ENCODE measurements at places on chromosomes 5 and 9.
A peak's percentile ranks its signal among the peaks of the same experiment; 100 is the strongest.

DNA sequence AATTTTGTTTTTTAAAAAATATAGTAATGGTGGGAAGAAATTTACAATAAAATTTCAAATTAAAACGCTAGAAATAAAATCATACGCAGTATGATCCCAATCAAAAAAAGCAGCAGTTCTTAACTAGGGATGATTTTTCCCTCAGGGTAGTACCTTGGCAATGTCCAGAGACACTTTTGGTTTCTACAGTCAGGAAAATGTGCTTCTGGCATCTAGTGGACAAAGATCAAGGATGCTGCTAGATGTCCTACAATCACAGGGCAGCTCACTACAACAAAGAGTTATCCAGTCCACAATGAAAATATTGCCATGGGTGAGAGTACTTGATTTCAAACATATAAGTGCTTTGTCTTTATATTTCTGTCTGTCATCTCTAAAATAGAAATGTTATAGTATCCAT, 400.2 kb upstream of the SGCD start:
- DNase-seq: no peak

- DNase-seq: no peak
Measured at GRCh38 chr5:16554110-16554509, 62.7 kb downstream of the RETREG1 start.

DNA sequence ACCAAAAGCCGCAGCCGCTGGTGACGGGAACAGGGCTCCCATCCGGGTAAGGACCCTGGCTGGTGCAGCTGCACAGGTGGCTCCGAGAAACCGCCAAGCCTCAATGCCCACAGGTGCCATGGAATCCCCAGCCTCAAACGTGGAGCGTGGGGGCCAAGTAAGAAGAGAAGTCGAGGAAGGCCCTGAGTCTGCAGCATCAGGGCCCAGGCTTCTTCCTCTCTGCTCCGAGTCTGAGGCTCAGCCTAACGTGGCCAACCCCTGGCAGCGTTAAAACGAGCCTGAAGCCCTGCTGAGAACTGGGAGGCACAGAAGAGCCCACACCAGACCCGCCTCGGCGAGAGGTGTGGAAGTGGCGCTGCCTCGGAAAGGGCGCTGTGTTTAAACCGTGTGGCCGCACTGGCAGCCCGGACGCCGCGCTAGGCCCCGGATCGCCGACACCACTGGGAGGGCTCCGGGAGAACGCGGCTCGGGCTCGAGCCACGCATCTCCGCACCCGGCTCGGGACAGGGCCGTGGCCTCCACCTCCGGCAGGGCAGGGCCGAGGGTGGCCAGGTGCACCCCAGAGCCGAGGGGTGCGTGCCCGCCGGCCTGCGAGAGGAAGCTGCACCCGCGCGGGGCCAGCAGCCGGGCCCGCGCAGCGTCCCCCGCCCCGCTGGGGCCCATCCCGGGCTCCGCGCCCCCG, 730 bp downstream of the ZMYND19 start:
- no peak for DNase-seq

GRCh38 chr5:170070556-170071412, 34.9 kb upstream of the FOXI1 start:
- DNase-seq: peak; percentile 66

- no peak for DNase-seq
Measured at GRCh38 chr5:170141636-170142035, 35.9 kb downstream of the FOXI1 start.

- no peak for DNase-seq
Measured at GRCh38 chr5:146754621-146755020, 123.9 kb downstream of the PPP2R2B start.

DNA sequence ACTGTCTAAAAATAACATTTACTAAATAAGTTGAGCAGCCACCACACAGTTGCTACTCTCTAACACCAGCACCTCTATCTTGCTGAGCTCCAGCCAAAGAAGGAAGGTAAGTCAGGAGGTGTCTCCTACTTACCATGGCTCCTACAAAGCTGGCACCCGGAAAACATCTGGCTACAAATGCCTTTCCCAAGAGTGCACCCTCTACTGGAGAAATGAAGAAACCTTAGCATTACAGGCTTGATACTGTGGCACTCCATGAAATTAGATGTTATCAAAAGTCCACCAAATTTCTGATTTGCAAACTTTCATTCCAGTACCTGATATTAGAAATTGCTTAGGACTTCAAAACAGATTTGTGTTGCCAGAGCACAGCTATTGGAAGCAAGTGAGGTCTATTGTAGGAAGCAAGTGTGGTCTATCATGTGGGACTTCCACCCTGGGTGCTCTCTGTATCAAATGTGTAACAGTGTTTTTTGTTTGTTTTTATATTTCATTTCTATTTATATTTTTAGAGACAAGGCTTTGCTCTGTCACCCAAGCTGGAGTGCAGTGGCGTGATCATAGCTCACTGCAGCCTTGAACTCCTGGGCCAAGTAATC, 25.7 kb upstream of the RFK start:
- peak; percentile 56 for DNase-seq

DNA sequence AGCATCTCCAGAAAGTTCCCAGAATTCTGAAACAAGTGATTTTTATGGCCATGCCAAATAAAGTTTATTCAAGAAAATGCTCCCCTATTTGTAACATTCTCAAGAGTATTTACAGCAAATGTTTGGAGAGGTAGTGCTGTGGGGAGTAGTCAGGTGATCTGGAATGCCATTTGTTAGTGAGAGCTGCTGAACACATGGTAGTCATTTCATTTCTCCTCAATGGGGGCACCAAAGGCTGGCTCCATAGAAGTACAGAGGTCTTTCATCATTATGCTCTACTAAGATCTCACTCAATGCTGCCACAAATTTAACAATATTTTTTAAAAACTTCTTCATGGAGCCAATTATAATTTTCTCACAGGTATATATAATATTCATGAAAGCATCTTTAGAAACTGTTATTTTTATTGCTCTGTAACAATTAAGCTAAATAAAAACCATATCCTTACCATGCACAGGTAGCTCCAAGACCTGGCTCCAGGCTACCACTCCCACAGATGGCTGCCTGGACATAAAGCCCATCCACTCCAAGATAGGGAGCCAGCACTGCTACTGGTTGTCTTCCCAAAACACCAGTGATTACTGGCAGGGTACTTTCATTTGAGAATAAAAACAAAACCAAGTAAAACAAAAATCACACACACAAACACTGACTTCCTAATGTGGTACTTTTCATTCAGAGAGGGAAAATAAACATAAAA, 200.8 kb downstream of the PLK2 start:
- DNase-seq: no peak

DNA sequence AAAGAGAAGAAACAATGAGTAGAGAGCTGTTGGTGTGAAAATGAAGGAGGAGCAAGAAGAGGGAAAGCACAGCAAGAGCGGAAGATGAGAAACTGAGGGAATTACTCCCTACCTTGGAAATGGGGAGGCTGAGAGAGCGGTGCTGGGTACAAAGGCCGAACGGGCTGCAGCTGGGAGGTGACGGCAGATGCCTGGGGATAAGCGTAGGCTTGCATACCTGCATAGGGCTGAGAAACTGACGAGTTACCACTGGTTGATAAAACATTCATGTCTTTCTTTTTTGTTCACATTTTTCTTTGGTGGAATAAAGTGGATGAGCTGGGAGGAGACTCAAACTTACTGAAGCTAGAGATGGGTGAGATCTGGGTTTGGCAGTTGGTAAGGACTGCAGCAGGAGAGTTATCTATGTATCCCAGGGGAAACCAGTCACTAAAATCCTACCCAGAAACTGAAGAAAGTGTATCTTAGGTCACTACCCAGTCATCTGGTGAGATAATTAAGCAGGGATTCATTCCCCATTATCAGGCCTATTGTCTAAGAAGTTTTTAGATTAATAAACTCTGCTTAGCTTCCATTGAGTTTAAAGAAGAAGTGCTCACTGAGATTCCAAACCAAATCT, 34.8 kb downstream of the FKBP15 start:
- no peak for DNase-seq

GRCh38 chr5:150067405-150067960, 18.9 kb downstream of the CSF1R start:
- no peak for DNase-seq

- DNase-seq: no peak
Measured at GRCh38 chr5:149141957-149142851, 911 bp downstream of the ABLIM3 start.
